Naive thymus-derived CD8-positive, alpha-beta T cell (primary cell): ENCODE measurements at places on chromosomes 11 and 22. TPM values are rescaled to one million over a fixed set of nuclear protein-coding genes. Genes with fewer than 3 reads are reported as not detected.

DNA sequence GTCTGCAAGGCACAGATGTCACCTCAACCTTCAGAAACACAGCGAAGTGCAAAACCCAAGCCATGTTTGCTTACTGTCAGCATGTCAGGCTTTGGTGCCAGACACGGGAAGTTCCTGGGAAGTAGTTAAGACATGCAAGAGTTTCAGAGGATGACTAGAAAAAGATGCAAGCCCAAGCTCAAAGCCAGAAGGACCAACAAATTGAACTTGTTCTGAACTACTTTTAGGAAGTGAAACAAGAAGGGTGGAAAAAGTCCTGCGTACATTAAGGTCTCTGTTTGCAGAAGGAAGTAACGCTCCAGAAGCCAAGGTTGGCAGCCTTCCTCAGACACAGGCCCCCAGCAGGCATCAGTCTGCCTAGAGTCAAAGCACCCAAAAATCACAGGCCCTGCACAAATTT lies 2.6 kb downstream of the AP1B1 start:
- no peaks in the 10 kb centered on the region for H3K36me3 ChIP-seq
- DNase-seq = no peak
- H3K27me3 ChIP-seq = no peaks in the 10 kb centered on the region

DNA sequence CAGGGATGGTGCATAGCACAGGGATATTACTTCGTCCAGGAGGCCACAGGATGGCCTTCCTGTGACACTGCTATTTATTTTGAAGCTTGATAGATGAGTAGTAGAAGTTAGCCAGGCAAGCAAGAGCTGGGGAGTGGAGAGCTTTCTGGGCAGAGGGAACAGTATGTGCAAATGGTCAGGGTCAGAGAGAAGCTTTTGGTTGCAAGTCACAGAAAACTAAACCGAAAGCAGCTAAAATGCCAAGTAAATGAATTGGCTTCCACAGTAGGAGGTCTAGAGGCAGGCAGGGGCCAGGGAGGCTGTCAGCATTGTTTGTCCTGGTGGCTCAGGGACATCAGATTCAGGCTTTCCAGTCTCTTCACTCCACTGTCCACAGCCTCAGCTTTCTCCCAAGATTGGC lies 247.5 kb downstream of the GRIK4 start:
- no peak for DNase-seq
- H3K4me1 ChIP-seq = no peaks in the 10 kb centered on the region
- H3K4me3 ChIP-seq = no peak overlapping the region

GRCh38 chr11:15875393-15875792 lies 481.0 kb downstream of the SOX6 start:
- no peak overlapping the region for H3K4me3 ChIP-seq
- H3K36me3 ChIP-seq = no peaks in the 10 kb centered on the region
- H3K27ac ChIP-seq = no peak overlapping the region
- H3K4me1 ChIP-seq = no peaks in the 10 kb centered on the region
- H3K27me3 ChIP-seq = peaks cover 11% of the 10 kb centered on the region

- H3K36me3 ChIP-seq = no peaks in the 10 kb centered on the region
- DNase-seq = no peak
- no peaks in the 10 kb centered on the region for H3K4me1 ChIP-seq
- no peak overlapping the region for H3K4me3 ChIP-seq
- H3K27ac ChIP-seq = no peak overlapping the region
- H3K27me3 ChIP-seq = no peaks in the 10 kb centered on the region
These were observed 632.7 kb upstream of the CHORDC1 start for GRCh38 chr11:90855531-90855930.

- no peaks in the 10 kb centered on the region for H3K4me1 ChIP-seq
- H3K27ac ChIP-seq = no peak overlapping the region
- H3K27me3 ChIP-seq = peaks cover 6% of the 10 kb centered on the region
- no peak overlapping the region for H3K4me3 ChIP-seq
These were observed 18.2 kb downstream of the ARVCF start for GRCh38 chr22:19998232-19998951.

DNA sequence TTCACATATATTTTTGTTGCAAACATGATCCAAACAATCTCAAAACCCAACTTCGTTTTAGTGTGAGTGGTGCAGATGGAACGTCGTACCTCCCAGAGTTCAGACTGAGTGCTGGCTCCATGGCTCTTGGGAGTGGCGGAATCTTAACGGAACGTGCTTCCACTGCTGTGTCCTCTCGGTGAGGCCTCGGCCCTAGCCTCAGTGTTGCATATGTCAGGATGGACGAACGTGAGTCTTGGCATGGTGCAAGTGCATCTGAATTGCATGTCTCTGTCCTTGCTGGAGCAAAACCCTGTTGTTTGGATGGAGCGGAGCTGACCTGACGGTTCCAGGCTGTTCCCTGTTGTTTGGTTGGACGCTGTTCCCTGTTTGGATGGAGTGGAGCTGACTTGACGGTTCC lies 306.8 kb downstream of the TBC1D22A start:
- H3K27me3 ChIP-seq = no peaks in the 10 kb centered on the region
- DNase-seq = no peak
- H3K4me1 ChIP-seq = peaks cover 38% of the 10 kb centered on the region
- no peak overlapping the region for H3K4me3 ChIP-seq
- no peak overlapping the region for H3K27ac ChIP-seq
- peaks cover 13% of the 10 kb centered on the region for H3K36me3 ChIP-seq

GRCh38 chr11:2706321-2706720 lies 6.5 kb upstream of the KCNQ1OT1 start:
- no peak for DNase-seq
- H3K4me1 ChIP-seq = no peaks in the 10 kb centered on the region
- H3K27ac ChIP-seq = no peak overlapping the region
- no peaks in the 10 kb centered on the region for H3K27me3 ChIP-seq
- no peak overlapping the region for H3K4me3 ChIP-seq

DNA sequence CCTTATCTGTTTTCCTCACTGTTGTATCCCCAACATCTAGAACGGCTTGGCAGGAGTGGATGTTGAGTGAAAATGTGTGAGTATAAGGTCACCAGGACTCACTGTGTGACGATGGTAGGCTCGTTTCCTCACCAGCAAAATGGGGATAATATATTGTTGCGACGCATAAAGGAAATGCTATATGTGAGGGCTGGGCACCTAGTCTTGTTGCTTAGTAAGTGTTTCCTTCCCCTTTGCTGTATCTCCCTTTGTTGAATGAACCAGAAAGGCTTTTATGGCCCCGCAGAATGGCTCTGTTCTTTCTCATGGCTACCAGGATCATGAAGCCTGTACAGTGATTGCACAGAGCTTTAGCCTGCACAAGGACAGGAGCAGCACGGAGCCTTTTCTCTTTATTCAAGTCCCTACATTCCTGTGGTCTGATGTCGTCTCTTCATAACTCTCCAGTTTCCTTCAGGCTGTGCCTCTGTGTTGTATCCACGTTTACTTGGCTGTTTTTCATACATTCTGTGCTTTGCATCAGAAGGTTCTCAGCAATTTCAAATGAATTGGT lies 5.4 kb downstream of the TNRC6B start:
- peaks cover 72% of the 10 kb centered on the region for H3K4me1 ChIP-seq
- H3K27ac ChIP-seq = peak overlapping the region; percentile 89
- no peaks in the 10 kb centered on the region for H3K27me3 ChIP-seq
- DNase-seq = no peak
- H3K36me3 ChIP-seq = peaks cover 8% of the 10 kb centered on the region

Gene SHANK3
- not detected for polyA plus RNA-seq

Gene OR52A1
- not detected for polyA plus RNA-seq

Gene CRYBA4
- 0.43 TPM for polyA plus RNA-seq

Gene MS4A3
- not detected for polyA plus RNA-seq

Gene TUBA8
- 1.3 TPM for polyA plus RNA-seq

Gene CD44
- 291 TPM for polyA plus RNA-seq

Gene NFAM1
- not detected for polyA plus RNA-seq

Gene OR52I1
- not detected for polyA plus RNA-seq
